Inflammatory macrophage treated with lipopolysaccharide for 4 hours (primary cell): ENCODE measurements at places on chromosomes 5 and 9.

- no peak for DNase-seq
Observed at GRCh38 chr9:77014597-77015263, 4.7 kb upstream of the FOXB2 start.

GRCh38 chr5:59256331-59256730 is 637.2 kb downstream of the PDE4D start:
- DNase-seq: no peak

GRCh38 chr9:35994959-35995358 is 37.0 kb upstream of the OR2S2 start:
- no peak for DNase-seq

GRCh38 chr9:122846371-122846940 is 18.1 kb upstream of the PDCL start:
- DNase-seq: no peak

DNA sequence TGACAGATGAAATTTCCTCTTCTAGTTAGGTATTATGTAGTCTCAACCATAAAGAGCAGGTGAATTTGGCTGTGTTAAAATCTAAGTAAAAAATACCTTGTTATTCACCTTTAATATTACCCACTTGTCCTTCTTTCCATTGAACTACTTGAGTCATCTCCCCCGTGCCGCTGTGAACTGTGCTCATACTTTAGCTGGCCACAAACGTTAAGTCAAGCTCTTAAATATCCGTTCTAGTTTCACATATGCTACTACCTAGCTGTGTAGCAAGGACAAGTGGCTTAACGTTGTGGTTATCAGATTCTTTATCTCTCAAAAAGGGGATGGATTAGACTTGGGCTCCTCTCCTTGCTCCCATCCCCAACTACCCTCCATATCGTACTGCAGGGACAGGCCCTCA is 110.4 kb downstream of the EFNA5 start:
- DNase-seq: no peak

DNA sequence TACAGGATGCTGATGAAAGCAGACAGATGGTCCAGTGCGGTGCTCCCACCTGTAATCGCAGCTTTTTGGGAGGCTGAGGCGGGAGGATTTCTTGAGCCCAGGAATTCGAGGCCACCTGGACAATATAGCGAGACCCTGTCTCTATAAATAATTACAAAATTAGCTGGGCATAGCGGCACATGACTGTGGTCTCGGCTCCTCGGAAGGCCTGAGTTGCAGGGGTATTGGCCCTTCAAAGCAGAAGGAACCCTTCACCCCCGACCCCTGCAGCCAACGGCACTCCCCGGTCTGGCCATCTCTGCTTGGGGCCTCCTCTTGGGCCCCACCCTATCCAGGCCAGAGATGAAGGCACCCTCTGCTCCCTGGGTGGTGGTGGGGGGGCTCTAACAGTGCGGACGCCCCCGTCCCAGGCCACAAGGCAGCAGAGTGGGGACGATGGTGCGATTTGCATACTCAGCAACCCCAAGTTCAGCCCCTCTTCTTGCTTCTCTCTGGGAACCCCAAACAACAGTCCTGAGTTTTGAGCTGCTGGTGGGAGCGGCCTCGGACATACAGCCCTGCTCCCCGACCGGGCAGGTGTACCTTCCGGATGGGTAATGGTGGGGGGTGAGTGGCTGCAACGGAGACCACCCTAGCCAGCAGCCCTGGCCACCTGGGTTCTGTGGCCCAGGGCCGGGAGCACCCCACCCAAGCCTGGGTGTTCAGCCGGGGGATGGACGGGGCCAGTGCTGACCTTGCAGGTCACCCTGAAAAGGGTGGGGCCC is 50.7 kb downstream of the NACC2 start:
- no peak for DNase-seq

- no peak for DNase-seq
Observed at GRCh38 chr9:127233550-127233949, 31.0 kb upstream of the GARNL3 start.

DNA sequence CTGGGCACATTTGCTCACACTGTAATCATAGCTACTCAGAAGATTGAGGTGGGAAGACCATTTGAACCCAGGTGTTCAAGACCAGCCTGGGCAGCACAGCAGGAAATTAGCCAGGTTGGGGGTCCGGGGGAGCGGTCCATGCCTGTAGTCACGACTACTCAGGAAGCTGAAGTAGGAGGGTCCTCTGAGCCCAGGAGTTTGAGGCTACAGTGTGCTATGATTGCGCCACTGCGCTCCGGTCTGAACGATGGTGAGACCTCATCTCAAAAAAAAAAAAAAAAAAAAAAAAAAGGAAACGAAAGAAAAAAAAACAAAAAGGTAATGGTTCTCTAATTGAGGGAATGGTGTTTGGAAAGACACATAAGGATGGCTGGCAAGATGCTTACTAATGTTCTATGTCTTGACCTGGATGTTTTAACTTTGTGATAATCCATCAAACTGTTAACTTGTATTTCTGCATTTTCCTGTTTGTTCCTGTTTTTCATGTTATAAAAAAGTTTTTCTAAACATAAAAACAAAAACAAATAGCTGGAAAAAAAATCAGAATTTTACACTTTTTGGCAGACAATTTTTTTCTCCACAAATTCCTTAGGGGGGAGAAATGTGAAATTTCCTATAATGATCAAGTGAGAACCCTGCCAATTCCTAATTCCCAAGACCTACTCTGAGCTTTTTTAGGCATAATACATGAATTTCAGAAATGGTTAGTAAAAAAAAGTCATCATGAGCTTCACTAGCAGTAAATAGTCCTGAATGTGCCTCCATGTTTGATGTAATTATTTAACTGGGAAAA is 96.9 kb downstream of the DENND1A start:
- peak; percentile 16 for DNase-seq

DNA sequence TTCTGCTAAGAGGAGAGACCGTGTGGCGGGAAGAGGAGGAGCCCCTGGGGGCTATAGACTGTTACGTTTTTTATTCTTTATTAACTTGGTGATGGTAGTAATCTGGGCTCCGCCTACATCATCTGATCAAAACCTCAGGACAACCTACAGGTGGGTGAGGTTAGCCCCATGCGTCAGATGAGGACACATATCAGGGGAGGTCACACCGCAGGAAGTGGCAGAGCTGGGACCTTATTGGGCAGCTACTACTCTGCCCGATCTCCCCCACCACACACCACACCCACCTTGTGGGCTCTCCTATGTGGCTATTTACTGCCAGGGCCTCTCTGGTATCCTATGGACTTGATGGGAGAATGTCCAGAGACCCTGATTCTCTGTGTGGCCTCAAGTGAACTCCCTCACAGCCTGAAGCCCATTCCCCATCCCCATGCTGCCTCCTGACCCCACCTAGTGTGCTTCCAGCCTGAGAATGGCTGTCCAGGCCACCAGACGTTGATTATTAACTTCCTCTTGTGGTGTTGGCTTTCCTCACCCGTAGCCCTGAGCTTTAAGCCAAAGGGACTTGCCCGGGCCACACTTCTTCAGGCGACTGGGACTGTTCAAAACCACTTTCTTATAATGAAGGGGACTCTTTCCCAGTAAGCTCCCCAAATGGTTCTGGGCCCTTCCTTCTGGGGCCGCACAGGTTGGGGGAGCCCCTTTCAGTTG is 8.2 kb downstream of the UNC5A start:
- DNase-seq: no peak

DNA sequence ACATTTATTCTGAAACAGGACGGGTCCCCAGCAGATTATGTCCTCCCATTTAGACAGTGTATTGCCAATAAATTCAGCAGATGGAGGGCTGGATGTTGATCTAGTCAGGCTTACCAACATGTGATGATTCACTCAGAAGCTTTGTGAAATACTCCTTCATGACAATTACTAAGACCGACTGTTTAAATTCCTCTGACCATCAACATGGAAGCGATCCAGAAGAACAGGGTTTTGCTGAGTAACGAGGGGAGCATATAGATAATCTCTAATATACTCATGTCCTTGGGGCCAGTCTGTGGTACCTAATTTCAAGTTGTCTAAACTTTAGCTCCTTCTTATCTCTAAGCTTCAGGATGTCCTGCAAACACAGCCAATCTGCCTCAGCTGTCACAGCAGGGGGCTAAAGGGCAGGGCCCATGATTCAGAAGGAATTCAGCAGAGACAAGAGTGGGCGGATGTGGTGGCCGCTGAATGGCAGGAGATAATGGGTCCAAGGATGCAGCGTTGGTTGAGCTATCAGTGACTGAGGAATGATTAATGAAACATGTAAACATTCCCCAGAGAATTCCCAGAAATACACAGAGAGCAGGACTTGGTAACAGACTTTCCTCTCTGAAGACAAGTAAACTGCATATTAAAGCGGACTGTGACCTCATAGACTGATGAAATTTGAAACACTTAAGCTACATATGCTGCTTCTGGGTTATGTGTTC is 109.4 kb downstream of the ANKRD55 start:
- peak; percentile 82 for DNase-seq

- no peak for DNase-seq
Observed at GRCh38 chr9:122005597-122005996, 87.5 kb downstream of the TTLL11 start.

GRCh38 chr9:126093771-126094170 is 232.9 kb upstream of the MVB12B start:
- no peak for DNase-seq

GRCh38 chr5:43619911-43620310 is 16.9 kb downstream of the NNT start:
- DNase-seq: no peak

DNA sequence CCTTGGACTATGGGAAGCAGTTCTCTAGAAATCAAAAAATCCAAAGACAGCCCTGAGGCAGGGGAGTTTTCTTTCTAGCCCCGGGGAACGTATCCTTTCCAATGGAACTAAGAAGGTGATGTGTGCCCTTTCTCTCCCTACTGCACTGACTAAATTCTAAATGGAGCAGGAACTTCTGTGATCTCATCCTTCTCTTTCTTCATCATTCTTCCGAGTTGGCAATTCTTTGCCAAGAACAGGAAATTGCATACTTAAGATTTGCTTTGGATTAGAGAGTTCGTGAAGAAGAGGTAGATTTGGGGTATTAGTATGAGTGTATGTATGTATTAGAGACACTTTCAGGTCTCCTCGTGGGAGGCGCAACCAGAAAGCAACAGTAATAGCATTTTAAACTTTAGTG is 178.0 kb upstream of the PIK3R1 start:
- peak; percentile 79 for DNase-seq

DNA sequence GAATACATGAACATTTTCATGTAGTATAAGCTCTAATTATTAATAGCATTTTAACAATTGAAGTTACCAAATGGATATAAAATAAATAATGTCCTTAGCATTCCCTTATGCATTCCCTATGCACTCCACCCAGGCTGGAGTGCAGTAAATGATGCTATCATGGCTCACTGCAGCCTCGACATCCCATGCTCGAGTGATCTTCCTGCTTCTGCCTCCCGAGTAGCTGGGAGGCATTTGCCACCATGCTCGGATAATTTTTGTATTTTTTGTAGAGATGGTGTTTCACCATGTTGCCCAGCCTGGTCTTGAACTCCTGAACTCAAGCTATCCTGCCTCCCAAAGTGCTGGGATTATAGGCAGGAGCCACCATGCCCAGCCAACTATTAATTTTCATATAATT is 184.0 kb downstream of the PBX3 start:
- no peak for DNase-seq

DNA sequence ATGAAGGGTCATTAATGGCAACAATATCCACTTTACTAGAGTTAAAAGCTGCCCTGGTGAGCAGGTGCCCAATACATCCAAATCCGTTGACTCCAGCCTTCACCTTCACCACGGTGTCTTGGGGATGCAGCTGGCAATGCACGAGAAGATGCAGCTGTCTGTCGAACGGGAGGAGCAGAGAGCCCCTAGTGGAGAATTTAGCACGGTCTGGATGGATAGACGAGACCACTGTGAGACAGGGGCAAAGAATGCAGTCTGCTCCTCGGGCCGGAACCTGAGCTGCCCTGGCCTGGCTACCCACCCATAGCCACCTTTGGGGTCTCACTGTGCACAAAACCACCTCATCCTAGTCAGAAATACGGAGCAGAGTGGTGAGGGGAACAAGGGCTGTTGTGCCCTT is 35.1 kb downstream of the ADRA1B start:
- no peak for DNase-seq

- DNase-seq: no peak
Observed at GRCh38 chr9:71524996-71525580, 243.2 kb downstream of the CEMIP2 start.

DNA sequence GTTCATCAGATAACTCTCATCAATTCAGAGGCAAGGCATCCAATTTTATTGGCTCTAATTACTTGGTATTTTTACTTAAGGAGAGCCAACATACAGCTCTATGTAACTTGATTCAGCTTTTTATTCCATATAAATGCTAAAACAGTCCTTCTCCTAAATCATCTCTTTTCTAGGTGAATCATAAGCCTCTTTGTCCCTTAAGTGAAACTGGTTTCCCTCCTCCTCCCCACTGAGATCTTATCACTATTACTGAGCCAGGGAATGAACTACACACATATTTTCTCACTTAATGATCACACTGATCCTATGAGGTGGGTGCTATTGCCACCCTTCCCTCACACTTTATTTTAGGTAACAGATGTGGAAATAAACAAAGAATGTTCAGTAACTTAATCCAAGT is 1143.8 kb downstream of the MAT2B start:
- DNase-seq: no peak

DNA sequence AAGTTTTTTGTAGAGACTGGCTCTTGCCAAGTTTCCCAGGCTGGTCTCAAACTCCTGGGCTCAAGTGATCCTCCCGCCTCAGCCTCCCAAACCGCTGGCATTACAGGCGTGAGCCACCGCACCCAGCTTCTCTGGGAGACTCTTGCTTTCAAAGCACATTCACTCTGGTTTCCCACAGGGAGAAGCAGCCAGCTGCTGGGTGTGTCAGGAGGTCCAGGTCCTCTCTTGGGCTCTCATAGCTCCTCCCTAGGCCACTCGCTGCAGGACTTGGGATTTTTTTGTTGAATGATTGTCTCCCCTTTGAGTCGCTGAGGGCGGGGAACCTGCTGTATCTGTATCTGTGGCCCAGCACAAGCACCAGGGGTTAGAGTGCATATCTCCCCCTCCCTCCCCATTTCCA is 68.4 kb upstream of the RAPGEF1 start:
- DNase-seq: no peak

DNA sequence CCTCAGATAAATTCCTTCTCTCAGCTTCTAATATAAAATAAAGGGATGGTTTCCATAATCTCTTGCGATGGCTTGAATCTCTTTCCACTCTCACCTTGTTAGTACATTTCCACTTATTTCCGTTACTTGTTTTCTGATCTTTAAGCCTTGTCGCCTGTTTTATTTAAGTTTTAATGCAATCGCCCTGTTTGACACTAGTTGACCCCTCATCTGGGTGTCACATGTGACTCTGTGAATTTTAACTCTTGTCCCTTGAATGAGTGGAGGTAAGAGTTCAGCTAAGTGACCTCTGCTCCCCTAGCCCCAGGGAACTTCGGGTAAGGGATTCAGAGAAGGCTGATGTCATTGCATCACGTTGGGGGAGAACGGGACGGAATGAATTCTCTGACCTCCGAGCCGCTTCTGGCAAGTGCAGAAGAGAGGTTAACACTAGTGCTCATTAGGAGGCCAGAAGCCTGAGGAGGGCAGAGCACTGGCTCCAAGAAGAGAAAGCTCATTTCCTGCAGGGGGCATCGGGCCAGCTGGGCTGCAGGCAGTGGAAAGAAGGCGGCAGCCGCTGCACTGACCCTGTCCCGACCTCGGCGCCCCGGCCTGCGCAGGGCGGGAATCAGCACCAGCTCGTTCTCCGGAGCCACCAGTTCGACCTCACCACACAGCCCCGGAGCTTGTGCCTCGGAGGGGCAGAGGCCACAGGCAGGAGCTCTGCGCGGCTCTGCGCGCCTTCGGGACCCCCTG is 569 bp downstream of the HINT2 start:
- DNase-seq: peak; percentile 65

GRCh38 chr9:113993838-113994540 is 84.1 kb downstream of the AMBP start:
- DNase-seq: peak; percentile 61

- DNase-seq: no peak
Observed at GRCh38 chr9:77469515-77470231, 178.4 kb downstream of the GNA14 start.
